Hematopoietic multipotent progenitor cell treated with erythropoietin and hydrocortisone succinate and interleukin-3 and kit ligand, for 4 days (in vitro differentiated cells): ENCODE measurements at places on chromosomes 3 and 15.

DNA sequence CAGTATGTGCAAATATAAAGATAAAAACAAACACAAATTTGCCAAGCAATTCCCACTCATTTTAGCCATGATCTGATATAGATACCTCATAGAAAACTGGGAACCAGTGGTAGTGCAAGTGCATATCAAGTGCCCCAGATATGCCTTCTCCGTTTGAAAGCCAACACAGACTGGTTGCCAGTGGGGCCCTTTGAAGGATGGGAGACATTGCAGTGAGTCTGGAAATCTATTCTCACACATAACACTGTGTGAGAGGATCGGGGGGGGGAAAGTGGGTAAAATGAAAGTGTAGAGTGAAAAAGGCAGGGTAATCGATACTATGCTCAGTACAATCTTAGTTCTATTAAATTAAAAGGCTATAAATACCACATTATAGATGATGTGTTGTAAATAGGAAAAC is 83.0 kb downstream of the CBLB start:
- DNase-seq, result no peak

- DNase-seq, result no peak
Observed at GRCh38 chr15:90003736-90004135, 2.6 kb downstream of the ZNF710 start.

GRCh38 chr3:128471720-128472119 is 5.0 kb upstream of the DNAJB8 start:
- no peak for DNase-seq

GRCh38 chr3:41180396-41180795 is 18.9 kb upstream of the CTNNB1 start:
- DNase-seq, result no peak

GRCh38 chr3:37945156-37945806 is 45.3 kb upstream of the VILL start:
- no peak for DNase-seq
